ENCODE measurements at places on chromosomes 13 and 19.

DNA sequence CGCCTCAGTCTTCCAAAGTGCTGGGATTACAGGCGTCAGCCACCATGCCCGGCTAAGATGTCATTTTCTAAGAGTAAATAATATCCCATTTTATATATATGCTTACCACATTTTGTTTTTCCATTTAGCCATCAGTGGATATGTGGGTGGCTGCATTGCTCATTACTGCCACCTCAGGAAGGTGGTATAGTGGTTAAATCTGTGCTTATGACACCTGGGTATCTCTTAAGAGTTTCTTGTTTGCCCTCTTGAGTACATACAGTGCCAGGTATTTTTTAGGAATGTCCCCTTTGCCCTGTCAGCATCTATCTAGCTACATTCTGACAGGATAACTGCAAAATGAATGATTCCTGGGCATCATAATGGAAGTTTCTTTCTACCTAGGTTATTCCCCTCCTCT, 14.6 kb downstream of the ZNF69 start:
- no peak for DNase-seq

GRCh38 chr19:48477698-48478338, 8.6 kb downstream of the CYTH2 start:
- no peak for DNase-seq

DNA sequence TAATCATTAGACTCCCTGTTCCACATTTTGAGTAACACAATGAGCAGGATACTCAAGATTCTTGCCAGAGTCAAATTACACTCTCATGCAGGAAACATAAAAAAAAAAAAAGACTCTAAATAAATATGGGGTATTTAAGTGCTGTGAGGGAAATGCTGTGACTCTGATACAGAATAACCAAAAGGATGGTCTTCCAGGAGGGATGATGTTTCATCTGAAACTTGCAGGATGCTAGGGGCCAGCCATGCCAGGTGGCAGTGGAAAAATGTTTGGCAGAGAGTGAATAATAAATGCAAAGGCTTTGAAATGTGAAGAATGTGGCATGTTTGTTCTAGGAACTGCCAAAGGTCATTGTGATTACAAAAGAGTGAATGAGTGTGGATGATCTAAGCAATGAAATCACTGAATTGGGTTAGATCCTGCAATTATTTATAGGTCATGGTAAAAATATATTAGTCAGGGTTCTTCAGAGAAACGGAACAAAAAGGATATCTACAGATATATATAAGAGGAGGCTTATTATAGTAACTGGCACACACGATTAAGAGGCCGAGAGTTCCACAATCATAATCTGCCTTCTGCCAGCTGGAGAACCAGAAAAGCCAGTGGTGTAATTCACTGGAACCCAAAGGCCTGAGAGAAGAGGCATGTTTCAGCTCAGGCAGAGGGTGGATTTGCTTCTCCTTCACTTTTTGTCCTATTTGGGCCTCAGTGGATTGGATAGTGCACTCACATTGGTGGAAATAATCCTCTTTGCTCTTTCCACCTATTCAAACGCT, 1832.8 kb upstream of the MIR17HG start:
- no peak for DNase-seq

DNA sequence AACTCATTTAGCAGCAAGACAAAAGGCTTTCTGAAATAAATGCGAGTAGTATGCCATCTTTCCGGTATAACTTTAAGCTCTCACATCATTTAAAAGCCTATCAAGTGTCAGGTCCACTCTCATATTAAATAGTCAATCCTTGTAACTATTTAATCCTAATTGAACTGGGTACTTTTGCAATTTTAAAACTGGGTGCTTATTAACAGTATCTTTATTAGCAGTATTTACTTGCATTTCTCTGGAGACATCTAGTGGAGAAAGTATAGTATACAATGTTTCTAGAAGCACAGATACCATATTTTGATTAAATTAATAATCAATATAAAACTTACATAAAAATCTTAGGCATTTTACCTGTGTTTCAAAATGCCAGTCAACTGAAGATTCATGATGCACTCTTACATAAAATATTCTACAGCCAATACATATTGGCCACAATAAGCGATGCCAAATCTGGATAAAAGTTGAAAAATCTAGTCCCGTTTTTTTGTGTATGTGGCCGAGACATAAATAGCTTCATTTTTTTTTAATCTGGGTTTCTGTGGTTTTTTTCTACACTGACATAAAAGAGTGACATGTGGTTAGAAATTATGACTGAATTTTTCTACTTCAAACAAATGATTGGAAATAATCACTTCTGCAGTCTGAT, 4.3 kb upstream of the POSTN start:
- no peak for DNase-seq

DNA sequence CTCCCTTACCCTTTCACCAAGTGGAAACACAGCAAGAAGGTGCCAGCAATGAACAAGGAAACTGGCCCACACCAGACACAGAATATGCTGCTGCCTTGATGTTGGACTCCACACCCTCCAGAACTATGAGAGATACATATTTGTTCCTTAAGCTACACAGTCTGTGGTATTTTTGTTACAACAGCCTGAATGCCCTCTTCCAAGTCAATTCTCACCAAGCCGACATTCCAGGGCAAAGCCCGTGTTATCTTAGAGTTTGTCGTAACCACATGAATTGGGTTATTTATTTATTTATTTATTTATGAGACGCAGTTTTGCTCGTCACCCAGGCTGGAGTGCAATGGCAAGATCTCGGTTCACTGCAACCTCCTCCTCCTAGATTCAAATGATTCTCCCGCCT, 14.9 kb downstream of the FGF21 start:
- DNase-seq = peak; percentile 84

DNA sequence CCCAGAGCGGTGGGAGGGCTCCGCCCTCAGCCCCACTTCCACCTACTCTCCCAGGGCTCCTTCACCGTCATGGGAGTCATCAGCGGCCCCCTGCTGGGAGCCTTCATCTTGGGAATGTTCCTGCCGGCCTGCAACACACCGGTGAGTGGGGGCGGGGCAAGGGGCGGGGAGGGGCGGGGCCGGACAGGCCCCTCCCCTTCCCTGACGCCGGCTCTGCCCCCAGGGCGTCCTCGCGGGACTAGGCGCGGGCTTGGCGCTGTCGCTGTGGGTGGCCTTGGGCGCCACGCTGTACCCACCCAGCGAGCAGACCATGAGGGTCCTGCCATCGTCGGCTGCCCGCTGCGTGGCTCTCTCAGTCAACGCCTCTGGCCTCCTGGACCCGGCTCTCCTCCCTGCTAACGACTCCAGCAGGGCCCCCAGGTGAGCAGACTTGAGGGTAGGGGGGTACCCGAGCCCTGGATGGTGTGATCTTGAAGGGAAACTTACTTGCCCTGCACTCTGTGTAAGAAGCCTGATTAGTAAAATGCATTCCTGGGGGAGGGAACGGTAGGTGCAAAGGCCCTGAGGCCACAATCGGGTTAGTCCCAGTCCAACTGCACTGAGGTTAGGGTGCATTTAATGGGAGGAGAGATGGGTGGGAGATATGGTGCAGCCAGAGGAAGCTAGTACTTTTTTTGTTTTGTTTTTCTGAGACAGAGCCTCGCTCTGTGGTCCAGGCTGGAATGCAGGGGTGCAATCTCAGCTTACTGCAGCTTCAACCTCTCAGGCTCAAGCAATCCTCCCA, 12.1 kb downstream of the SLC5A5 start:
- DNase-seq = no peak

DNA sequence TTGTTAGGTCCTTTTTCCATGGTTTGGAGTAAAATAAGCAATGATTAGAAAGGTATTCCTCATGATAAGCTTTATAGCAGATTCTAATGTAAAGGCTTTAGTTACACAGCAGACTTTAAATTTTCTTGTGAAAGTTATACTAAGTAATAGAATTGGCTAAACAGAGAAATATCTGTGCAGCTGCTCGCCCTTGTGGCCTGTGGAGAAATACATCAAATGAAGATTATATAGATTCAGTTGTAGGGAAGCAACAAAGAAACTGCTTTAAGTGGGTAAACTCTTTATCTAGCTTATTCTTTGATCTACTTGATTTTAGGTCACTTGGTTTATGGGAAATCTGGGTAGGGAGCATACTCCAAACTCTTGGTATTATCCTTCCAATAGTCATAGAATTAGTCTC, 1269.7 kb upstream of the SPRY2 start:
- no peak for DNase-seq

DNA sequence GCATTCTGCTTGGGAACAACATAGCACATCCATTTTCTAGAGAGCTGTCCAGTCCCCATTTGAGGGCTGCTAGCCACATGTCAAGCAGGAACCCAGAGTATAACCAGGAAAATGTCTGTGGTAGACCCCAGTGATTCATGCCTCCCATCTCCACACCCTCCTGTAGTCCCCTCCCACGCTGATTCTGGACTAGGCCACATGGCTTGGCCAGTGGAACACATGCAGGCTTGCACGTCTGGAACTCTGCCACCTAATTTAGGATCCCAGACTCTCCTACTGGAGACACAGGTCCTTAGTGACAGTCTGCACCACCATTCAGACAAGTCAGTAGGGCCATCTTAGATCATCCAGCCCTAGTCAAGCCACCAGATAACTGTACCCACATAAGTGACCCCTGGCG, 149.8 kb downstream of the ZIC5 start:
- no peak for DNase-seq

DNA sequence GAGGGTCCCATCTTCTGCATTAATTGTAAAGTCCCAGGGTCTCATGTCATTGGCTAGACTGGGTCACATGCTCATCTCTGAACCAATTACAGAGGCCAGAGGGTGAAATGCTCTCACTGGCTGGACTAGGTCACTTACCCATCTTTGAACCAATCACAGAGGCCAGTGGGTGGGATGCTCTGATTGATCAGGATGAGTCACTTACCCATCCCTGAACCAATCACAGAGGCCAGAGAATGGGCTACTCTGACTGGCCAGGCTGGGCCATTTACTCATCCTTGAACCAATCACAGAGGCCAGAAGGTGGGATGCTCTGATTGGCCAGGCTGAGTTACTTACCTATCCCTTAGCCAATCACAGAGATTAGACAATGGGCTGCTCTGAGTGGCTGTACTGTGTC, 5.3 kb downstream of the MISP start:
- no peak for DNase-seq

GRCh38 chr19:22422211-22422610, at the start of gene ZNF98:
TSS of gene ZNF98 (minus strand) at chr19:22422346. CDS start at chr19:22422224, 122 bp downstream.
- no peak for DNase-seq

- DNase-seq = no peak
Observed at GRCh38 chr19:47651691-47652090, 42.8 kb downstream of the BICRA start.

- DNase-seq = no peak
Observed at GRCh38 chr19:3178973-3179738, 587 bp downstream of the S1PR4 start.

DNA sequence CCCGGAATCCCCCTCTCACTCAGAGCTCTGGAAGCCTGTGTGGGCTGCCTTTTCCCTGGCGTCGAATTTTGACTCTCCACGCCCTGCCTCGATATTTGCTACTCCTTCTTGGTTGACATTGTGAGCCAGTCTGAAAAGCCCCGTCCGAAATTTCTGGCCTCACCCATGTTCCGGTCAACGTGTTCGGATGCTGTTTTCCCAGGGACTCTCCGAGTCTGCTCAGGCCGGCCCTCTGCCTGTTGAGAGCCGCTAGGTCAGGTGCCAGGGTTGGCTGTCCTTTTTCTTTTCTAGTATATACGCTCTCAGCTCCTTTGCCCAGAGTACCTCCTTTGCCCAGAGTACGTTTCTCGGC, 6.8 kb upstream of the DGKH start:
- DNase-seq = no peak

GRCh38 chr13:110312339-110313031, 5.4 kb downstream of the COL4A2 start:
- peak; percentile 87 for DNase-seq

- DNase-seq = no peak
Observed at GRCh38 chr19:11265785-11266236, 3.5 kb upstream of the DOCK6 start.

DNA sequence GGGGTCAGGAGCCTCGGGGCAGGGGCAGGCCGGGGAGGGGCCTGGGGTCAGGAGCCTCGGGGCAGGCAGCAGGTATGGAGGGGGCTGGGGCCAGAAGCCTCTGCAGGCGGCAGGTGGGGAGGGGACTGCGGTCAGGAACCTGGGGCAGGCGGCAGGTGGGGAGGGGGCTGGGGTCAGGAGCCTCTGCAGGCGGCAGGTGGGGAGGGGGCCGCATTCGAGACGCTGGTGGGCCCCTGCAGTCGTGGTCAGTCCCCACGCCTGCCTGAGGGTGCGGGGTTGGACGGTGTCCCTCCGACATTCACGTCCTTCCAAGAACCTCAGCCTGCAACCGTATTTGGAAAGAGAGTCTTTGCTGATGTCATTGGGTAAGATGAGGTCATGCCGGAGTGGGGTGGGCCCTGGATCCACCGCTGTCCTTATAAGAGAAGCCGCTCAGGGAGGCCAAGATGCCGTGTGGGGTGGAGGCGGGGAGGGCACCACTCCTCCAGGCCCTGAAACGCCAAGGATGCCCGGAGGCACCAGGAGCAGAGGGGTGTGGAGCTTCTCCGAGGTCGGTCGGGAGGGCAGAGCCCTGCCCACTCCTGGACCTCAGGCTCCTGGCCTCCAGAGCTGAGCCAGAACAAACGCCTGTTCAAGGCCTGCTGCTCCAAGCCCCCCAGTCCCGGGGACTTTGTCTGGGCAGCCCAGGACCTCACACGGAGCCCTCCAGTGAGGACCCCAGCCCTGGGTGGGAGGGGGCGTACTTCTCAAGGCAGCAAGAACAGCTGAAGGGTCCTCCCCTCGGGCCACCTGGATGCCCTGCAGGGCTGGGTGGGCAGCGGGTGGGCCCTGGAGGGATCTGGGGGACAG, 30.1 kb downstream of the PIP5K1C start:
- peak; percentile 38 for DNase-seq

GRCh38 chr13:50414640-50415039, 399.4 kb downstream of the KCNRG start:
- DNase-seq = no peak

DNA sequence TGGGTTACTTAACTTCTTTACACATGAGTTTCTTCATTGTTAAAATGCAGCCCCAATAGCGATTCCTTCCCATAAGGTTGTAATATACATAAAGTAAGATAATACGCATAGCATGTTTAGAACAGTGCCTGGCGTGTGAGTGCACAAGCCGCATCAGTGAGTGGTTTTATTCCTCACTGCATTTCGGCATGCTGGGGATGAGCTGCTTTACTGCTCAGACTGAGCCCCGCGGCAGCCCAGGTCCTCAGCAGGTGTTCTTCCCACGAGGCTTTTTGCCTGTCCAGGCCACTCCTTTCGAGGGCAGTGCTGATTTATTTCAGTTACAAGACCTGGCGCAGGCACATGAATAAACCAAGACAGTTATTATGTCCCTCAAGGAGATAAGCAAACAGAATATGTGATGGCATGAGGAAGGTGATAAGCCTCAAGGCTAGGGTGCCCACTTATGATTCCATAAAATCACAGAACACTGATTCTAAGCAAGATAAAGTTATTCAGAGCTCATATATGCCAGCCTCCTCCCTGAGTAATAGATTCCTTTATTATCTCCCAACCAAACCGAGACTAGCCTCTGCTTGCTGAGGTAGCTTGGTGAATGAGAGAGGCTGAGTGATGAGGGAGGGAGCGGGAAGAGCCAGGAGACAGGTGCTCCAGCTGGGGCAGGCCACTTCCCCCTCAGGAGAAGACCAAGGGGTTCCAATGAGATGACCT, 505.5 kb downstream of the DIAPH3 start:
- no peak for DNase-seq

Measured in AG09309 (cell line).